Left lobe of liver (tissue), 2 donors: ENCODE measurements at places on chromosomes 7 and 10.

DNA sequence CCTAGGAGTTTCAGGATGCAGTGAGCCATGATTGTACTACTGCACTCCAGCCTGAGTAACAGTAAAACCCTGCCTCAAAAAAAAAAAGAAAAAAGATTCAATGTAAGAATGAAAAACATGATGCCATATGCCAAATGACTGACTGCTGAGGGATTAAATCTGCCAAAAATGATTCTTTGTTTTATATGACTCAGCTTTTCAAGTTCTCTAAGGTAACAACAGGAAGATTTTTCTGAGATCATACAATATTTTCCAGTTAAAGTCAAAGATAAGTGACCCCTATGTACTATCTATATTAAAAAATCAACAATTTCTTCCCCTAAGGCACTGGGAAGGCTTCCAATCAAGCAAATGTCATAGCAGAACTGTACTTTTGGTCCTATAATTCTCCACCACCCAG, 271.2 kb upstream of the IMMP2L start:
- DNase-seq: no peak

- peak; percentile 62 for DNase-seq
These were observed 6.3 kb downstream of the MAT1A start for GRCh38 chr10:80283119-80283518.

- DNase-seq: no peak
These were observed 5.8 kb downstream of the NUDCD3 start for GRCh38 chr7:44484482-44485313.

GRCh38 chr10:30581779-30582380, 47.7 kb downstream of the LYZL2 start:
- no peak for DNase-seq

DNA sequence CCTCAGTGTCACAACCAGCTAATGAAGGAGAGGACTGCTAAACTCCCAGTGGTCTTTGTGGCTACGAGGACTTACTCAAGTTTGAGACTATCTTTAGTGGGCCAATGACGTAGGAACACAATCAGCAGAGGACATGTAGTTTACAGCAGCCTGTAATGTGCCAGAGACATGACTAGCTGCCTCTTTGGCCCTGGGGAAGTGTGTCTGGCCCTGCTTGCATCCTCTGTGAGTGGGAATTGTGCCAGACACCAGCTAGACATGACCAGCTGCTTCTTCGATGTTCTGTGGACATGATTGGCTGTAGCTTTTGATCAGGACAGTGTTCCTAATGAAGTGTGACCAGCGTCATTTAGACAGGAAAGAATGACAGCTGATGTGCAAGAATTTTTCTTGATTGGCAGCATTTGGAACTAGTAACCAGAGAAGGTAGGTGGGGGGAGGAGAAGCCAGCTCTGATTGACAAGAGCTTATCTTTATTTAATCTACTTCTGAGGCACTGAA, 141.7 kb downstream of the AUTS2 start:
- no peak for DNase-seq

- DNase-seq: no peak
These were observed 7.1 kb downstream of the GATA3 start for GRCh38 chr10:8061274-8062211.

DNA sequence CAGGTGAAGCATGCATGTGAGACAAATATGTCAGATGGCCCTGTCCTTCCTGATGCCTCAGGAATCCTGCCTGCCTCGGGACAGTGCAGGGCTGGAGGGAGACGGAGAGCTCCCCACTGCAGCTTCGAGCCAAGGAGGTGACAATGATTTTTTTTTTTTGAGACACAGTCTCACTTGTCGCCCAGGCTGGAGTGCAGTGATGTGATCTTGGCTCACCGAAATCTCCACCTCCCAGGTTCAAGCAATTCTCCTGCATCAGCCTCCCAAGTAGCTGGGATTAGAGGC, 68.8 kb downstream of the OAT start:
- DNase-seq: no peak

- no peak for DNase-seq
These were observed 35.7 kb upstream of the SH2D4B start for GRCh38 chr10:80501913-80502521.

DNA sequence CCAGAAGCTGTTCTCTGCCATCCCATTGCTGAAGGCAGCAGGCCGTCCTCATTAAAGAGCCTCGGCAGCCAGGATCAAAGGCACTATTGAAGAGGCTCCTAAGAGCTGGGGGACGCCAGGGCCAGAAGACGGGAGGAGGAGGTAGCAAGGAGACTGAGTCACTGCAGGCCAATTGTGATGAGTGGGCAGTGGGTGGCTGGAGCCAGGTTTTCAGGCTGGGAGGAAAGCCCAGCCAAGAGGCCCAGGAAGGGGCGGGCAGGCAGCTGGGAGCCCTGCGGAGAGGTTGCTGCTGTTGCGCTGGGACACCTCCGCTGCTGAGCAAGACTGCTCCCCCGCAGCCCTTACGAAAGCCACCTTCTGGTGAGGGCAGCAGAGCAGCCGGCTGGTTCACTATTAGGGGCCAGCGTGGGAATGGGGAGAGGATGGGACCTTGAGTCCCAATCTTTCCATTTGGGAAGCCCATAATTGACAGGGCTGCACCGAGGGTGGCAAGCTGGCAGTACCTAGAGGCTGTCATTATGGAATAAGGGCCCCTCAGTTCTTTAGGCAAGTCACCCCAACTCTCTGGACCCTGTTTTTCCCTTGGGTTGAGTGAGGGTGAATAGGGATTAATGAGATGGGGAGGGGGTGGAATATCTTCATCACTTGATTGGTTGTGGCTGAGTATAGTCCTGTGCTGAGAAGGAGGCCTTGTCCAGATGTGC, 48.4 kb downstream of the UNC5B start:
- DNase-seq: no peak

DNA sequence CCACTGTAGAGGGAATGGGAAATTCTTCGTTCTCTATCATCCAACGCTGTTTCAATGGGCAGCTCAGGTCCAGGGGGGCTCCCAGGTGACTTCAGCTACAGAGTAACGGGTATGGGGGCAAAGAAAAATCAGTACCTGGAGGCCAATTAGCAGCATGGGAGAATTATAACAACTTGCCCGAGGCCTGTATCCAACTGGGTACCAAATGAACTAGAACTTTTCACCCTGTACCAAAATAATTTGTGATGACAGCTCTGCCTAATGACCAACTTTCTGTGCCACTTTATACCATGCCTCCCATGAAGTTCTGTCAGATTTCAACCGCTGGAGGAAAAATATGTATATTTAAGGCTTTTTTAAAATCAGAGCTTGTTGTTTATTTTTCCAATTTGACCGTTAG, 467.1 kb downstream of the PARD3 start:
- DNase-seq: no peak

GRCh38 chr10:44813201-44813600, 97.9 kb upstream of the TMEM72 start:
- DNase-seq: no peak

DNA sequence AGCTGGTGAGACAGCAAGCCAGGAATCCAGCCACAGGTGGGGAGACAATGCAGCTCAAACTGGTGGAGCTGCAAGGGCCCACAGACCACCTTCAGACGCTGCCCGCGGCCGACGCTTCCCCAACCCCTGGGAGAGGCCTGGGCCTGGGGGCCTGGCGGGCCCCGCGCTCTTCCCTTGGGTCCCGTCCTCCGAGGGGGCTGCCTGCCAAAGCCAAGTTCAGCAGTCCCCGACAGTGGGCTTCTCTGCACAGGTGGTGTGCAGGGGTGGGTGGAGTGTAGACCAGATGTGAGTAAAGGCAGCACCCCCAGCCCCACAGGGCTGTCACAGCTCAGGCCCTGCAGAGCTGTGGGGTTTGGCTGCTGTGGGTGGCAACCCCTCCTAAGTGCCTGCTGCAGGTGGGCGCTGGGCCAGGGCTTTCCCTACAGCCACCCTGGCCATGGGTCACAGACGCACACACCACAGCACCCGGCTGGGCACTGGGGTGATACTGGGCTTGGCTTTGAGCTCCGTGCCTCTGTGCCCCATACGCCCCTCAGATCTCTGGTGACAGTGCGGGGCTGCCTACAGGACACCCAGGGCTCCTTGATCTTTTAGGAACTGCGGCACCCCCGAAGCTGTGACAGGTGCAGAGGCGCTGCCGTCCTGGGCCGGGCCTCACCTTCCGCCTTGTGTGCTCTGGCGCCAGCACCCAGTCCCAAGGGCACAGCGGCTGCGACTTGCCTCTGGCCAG, 20.5 kb downstream of the BNIP3 start:
- DNase-seq: no peak

GRCh38 chr10:67297637-67298181, 371.9 kb downstream of the LRRTM3 start:
- DNase-seq: no peak

- DNase-seq: no peak
These were observed 58.2 kb upstream of the MSRB2 start for GRCh38 chr10:23037152-23037551.
